ENCODE measurements at places on chromosomes 7 and 10. TPM values are rescaled to one million over a fixed set of nuclear protein-coding genes. Genes with fewer than 3 reads are reported as not detected.

DNA sequence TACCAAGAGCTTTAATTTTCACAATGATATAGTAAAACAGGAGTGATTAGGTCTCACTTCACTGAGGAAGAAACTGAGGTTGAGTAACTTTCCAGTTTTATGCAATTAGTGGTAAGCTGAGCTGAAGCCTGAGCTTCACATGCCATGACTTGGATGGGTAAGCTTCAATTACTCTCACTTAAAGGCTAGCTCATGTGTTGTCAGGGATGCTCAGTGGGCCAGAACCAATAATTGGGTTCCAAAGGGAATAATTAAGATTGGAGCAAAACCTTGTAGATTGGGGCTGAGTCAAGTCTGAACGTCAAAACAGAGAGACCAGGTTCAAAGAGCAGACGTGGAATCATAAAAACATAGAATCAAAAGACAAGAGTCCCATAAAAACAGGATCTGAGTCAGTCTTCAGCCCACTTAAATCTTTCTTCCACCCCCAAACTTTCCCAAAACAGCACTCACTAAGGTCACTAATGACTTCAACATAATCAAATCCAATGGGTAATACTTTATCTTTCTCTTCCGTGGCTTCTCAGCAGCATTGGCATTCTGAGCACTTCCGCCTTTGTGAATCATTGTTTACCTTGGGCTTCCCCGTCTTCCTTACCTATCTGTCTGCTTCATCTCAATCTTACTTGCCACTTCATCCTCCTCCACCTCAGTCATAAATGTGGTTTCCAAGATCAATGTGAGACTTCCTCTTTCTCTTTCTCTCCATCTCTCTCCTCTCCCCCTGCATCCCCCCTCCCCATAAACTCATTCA lies 23.0 kb upstream of the EGFR start:
- DNase-seq = no peak

DNA sequence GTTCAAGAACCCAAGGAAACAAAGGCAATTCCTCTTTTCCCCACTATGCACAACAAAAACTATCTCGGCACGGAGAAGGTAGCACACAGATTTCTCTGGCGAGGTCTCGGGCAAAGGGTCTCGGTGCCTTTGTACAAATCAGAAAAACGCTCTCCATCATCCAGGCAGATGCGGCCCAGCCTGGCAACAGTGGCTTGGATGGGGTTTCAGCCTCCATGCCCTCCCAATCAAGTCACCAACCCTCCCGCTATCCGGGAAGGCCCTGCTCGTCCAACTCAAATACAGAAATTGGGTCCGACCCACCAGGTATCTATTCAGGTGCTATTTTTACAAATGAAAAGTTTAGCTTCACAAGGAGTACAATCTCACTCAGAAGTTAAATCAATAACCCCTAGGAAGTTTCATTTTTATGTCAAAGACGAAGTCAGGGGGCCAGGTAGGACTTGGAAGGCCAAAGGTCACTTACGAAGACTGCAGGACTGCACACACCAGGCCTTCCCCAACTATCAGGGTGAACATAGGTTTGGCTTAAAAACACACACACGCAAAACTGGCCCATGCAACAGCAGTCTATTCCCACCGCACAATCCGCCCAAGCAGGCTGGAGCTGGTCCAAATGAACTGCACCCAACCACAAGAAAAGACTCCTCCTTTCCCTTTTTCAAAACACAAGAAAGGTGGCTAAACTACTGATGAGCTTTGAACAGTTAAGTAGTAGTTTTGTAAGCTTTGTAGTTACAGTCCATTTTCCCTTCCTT lies 43.0 kb downstream of the GNA12 start:
- DNase-seq = no peak

The HECTD2 gene
- 19.1 TPM for polyA plus RNA-seq

DNA sequence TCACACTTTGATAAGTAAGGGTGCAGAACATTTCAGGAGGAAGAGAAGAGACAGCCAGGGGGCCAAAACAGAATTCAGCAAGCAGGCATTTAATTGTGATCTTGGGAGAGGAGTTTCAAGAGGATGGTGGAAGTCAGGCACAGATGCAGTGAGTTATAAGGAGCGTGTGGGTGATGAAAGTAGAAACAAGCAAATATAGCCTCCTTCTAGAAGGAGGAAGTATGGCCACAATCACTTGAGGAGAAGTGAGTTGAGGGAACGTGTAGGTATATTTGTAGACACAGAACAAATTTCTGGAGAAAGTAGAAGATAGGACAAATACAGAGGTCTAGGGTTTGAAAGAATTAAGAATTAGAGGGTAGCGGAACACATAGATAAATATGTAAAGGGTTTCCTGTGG lies 165.8 kb downstream of the CACNB2 start:
- no peak for DNase-seq

GRCh38 chr7:2702594-2702957 lies 14.6 kb downstream of the AMZ1 start:
- no peak for DNase-seq

DNA sequence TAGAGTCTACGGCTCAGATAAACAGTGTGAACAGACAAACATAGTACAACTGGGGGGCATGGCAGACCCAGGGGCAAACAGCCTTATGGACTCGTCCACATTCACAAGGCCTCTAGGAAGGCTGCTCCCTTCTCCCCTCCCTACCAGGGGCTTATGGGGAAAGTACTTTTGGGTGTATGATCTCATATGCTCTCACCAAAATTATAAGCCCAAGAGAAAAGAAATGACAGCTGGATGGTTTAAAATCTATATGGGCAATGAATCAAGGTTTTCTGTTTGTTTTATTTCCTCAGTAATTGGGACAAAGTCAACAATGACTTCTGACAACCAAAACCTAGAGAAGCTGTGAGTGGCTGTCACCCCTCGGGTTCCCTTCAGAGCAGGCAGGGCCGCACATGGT lies 144.4 kb downstream of the PKD1L1 start:
- no peak for DNase-seq

The HMX3 gene
- polyA plus RNA-seq = not detected

The LRMDA gene
- 6.0 TPM for polyA plus RNA-seq

GRCh38 chr10:15346440-15347141 lies 24.5 kb downstream of the FAM171A1 start:
- no peak for DNase-seq

GRCh38 chr7:27185013-27185853 lies at the start of gene HOXA11:
Gene HOXA11 (minus strand): TSS chr7:27185232. CDS start chr7:27185144, 88 bp downstream.
- DNase-seq = no peak

DNA sequence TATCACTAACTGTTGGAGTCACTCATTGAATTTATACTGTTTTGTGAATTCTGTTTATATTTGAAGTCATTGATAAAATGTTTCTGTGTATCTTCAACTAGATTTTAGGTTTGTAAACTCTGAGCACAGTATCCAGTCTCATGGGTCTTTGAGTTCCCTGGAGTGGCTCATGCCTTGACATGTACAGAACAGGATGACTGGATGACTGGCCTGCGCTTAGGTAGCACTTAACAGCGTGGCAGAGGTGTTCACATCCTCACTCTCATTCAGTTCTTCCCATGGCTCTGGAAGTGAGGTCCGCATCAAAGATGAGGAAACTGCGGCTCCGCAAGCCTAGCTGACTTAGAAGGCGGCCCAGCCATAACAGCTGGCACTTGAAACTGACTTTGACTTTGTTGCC lies 576.9 kb downstream of the SUGCT start:
- no peak for DNase-seq
